Non-pigmented ciliary epithelial cell (primary cell): ENCODE measurements at places on chromosomes 7 and 10.

- no peak for DNase-seq
Observed at GRCh38 chr10:110110338-110110737, 97.1 kb upstream of the MXI1 start.

DNA sequence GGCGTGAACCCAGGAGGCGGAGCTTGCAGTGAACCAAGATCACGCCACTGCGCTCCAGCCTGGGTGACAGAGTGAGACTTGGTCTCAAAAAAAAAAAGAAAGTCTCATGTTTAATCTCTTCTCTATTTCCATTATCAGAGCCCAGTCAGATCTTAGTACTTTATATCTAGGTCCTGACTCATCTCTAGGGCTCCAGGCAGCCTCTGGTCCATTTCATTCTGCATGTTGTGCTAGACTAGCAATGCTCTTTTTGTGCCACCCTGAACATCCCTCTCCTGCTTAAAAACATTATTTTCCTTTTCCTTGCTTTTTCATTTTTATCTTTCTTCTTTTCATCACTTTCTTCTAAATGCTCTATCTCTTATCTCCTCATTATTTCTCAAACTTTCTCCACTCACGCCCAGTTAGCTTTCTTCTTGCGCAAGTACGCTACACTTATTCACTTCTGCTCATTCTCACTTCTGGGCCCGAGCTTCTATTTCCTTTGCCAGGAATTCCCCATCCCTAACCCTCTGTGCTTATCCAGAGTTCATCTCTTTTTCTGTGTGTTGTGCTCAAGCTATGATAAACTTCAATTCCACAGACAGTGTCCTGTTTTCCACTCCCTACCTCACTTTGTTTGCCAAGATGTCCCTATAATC is 63.9 kb downstream of the BTAF1 start:
- DNase-seq = no peak

- no peak for DNase-seq
Observed at GRCh38 chr10:35555962-35556930, 48.9 kb upstream of the GJD4 start.

- DNase-seq = no peak
Observed at GRCh38 chr7:103772171-103772773, 217.2 kb downstream of the RELN start.
